ENCODE measurements at places on chromosomes 3 and 15. TPM values are rescaled to one million over a fixed set of nuclear protein-coding genes. Genes with fewer than 3 reads are reported as not detected.

DPPA2 gene
- total RNA-seq: not detected

MAPKAPK3 gene
- 51.7 TPM for total RNA-seq

FES gene
- total RNA-seq: 7.1 TPM

TMEM158 gene
- 6.9 TPM for total RNA-seq

OGG1 gene
- 11.9 TPM for total RNA-seq

PLA2G4E gene
- not detected for total RNA-seq

MORC1 gene
- under 0.01 TPM for total RNA-seq

RTP2 gene
- 0.35 TPM for total RNA-seq

CYP19A1 gene
- not detected for total RNA-seq

CLDN16 gene
- 30.2 TPM for total RNA-seq

GOLGA6D gene
- not detected for total RNA-seq

GRCh38 chr15:23572844-23573243 lies 7.4 kb downstream of the MKRN3 start:
- DNase-seq: no peak

DNA sequence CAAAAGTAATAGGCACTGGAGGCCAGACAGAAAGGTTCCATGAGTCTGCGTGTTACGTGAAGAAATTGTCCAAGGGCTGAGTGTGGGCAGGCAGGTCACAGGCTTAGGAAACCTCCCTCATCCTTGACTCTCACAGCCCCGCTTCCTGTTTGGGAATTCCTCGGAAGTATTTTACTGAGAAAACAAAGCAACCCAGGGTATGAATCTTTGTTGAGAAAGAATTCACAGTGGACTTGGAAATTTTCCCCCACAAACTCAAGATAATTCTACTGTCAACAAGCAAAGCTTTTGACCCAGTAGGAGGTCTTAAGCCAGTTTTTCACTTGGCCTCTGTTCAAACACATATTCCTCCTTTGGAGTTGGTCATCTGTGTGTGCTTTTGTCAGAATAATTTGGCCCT lies 377.1 kb upstream of the TPM1 start:
- peak; percentile 22 for DNase-seq

DNA sequence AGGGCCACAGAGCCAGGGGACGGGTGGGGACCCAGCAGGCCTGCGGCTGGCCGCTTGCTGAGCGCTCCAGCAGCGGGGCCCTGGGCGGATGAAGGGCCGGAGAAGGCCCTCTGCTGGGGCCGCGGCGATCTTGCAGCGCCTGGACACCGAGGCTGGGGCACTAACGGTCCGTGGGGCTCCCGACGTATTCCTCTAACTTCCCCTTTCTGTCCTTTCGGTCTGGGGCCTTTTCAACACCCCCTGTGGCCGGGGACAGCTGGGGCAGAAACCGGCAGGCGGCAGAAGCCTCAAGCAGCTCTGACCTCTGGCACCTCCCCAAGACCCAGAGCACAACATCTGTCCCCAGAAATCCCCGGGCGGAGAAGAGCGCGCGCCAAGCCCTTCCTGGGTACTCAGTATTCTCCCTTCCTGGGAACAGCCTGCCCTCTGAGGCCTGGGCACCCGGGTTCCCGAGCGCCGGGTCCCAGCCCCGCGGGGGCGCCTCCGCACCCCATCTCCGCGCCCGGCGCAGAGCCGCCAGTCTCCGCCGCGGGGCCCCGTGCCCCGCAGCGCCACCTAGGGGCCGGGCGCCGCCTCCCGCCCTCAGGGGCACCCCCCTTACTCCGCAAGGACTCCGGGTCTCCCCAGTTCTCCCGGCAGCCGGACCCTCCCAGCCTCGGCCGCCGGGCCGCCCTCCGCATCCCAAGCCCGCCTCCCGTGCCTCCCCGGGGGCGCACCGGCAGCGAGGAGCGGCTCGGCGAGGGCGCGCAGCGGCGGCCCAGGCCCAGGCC lies 582 bp upstream of the SLCO3A1 start:
- no peak for DNase-seq

GRCh38 chr3:46974421-46975171 lies 1.9 kb downstream of the CCDC12 start:
- no peak for DNase-seq

DNA sequence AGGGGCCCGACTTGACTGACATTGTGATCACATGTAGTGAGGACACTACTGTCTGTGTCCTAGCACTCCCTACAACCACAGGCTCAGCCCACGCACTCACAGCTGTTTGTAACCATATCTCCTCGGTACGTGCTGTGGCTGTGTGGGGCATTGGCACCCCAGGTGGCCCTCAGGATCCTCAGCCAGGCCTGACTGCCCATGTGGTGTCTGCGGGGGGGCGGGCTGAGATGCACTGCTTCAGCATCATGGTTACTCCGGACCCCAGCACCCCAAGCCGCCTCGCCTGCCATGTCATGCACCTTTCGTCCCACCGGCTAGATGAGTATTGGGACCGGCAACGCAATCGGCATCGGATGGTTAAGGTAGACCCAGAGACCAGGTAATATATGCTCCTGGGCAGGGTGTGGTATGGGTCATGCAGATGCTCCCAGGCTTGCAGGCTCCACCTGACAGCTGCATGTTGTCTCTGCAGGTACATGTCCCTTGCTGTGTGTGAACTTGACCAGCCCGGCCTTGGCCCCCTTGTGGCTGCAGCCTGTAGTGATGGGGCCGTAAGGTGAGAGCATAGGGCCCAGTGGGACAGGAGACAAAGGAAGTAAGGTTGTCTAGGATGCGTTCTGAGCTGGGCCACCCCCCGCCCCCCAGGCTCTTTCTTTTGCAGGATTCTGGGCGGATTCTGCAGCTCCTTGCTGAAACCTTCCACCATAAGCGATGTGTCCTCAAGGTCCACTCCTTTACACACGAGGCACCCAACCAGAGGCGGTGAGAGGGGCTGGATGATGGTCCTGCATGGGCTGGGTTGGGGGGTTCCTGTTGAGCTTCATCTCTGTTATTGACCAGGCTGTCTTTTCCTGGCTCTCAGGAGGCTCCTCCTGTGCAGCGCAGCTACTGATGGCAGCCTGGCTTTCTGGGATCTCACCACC lies 4.4 kb downstream of the DALRD3 start:
- DNase-seq: no peak

- DNase-seq: no peak
Observed at GRCh38 chr15:71712182-71712581, 98.2 kb upstream of the NR2E3 start.

DNA sequence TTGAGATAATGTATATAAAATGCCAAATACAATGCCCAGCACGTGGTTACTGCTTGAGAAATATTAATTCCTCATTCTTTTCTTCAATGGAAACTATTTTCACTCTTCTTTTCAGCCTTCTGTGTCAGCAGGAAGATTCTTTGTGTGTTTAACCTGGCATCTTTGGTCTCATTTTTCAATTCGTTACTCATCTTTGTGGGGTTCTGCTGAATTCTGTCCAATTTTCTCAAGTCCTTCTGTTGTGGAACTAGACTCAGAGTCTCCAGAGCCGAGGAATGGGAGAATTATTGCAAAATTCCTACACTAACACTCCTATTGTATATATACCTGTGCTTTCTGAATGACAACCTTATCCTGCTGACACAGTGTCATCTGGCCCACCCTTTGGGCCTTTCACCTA lies 96.8 kb upstream of the RGMA start:
- DNase-seq: no peak

DNA sequence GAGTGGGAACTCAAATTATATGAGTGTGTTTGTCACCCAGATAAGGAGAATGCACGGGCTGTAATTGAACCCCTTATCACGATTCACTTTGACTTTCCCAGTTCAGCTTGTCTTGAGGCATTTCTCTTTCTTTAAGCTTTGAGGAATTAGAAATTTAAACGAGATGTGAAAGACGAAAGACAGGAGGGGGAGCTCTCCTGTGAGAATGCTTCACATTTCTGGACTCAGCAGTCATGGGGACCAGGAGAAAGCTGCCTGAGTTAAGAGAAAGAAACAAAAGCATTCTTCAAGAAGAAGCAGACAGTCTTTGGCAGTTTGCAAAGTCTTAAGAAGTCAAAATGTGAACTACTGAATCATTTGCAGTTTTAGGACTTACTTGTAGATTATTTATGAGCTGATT lies 205.6 kb downstream of the NECTIN3 start:
- DNase-seq: peak; percentile 50

DNA sequence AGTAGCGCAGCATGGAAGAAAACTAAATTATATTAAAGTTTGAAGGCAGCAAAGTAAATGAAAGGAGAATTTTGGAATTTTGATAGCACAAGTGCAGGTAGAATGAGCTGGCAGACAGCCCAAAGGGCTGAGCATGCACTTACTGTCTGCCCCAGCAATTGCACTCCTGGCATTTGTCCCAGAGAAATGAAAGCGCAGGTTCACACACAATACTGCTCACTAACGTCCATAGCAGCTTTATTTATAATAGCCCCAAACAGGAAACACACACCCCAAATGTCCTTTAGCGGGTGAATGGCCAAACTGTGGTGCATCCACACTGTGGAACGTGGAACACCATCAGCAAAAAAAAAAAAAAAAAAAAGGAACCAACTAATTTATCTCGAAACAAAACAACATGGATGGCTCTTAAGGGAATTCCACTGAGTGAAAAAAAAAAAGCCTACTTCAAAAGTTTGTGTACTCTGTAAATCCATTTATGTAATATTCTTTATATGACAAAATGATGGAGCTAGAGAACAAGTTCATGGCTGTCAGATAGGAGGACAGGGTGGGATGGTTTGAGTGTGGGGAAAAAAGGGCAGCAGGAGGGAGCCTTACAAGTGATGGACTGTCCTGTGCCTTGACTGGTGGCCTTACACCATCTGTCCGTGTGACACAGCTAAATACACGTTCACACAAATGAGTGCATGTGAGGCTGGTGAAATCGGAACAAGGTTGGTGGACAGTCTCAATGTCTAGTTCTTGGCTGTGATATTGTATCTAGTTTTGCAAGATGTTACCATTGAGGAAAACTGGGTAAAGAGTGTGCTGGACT lies 6.0 kb upstream of the TM2D3 start:
- DNase-seq: peak; percentile 26

GRCh38 chr3:13145131-13145825 lies 72.0 kb upstream of the IQSEC1 start:
- no peak for DNase-seq

DNA sequence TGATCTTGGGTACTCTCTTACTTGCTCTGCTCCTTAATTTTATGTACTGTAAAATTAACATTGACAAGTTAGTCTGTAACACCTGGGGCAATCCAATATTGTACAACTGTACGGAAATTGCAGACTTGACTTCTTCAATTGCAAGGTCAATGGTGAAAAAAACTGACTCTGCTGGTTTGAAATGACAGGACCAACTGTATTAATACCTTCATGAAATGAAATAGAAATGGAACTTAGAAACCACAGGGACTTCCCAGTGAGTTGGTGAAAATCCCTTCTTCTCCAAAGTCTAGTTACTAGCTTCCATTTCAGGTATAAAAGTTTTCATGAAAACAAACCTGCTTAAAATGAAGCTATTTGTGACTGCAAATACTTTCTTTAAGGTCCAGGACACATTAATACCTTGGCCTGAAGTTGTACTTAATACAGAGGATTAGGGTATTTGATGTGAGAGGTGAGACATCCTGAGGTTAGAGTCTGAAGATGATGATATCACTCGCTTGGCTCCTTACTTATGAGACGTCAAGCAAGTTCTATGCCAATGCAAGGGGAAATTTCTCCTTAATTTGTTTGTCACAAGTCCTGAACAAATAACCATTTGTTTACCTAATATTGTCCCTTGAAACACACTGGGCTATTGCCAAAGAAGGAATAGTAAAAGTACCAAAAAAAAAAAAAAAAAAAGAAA lies 226.2 kb upstream of the TP63 start:
- DNase-seq: no peak

- no peak for DNase-seq
Observed at GRCh38 chr3:156762631-156763185, 63.4 kb upstream of the LEKR1 start.

DNA sequence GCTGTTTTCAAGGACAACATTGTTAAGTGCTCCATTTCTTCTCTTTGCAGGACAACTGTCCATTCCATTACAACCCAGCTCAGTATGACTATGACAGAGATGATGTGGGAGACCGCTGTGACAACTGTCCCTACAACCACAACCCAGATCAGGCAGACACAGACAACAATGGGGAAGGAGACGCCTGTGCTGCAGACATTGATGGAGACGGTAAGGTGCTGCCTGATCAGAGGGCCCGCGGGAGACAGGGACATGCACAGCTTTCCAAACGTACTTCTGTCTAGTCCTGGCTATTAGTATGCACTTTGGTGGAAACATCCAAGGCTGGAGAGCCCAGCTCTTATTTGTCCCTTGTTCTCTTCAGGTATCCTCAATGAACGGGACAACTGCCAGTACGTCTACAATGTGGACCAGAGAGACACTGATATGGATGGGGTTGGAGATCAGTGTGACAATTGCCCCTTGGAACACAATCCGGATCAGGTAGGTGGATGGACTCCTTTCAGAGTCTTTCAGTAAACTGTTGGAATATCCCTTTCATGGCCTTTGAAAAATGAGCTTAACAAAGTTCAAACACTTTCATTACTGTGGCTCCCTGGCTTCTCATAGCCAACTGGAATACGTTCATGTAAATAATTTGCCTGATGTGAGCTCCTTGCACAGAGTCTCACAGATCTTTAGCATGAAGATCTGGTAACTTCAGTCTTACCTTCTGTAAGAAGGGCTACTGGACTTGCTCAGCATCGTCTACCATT lies 10.4 kb downstream of the THBS1 start:
- DNase-seq: no peak

GRCh38 chr15:25971053-25971452 lies 107.9 kb upstream of the ATP10A start:
- no peak for DNase-seq

- no peak for DNase-seq
Observed at GRCh38 chr3:45611209-45611608, 16.7 kb downstream of the LIMD1 start.
